ENCODE measurements at places on chromosomes 6 and 20. TPM values are rescaled to one million over a fixed set of nuclear protein-coding genes. Genes with fewer than 3 reads are reported as not detected.

GRCh38 chr6:11043378-11043960 lies 636 bp downstream of the ELOVL2 start:
- H3K27me3 ChIP-seq = peaks cover 14% of the 10 kb centered on the region
- H3K4me1 ChIP-seq = no peaks in the 10 kb centered on the region
- no peaks in the 10 kb centered on the region for H3K36me3 ChIP-seq
- H3K4me3 ChIP-seq = peak overlapping the region; percentile 88
- peak; percentile 39 for DNase-seq

DNA sequence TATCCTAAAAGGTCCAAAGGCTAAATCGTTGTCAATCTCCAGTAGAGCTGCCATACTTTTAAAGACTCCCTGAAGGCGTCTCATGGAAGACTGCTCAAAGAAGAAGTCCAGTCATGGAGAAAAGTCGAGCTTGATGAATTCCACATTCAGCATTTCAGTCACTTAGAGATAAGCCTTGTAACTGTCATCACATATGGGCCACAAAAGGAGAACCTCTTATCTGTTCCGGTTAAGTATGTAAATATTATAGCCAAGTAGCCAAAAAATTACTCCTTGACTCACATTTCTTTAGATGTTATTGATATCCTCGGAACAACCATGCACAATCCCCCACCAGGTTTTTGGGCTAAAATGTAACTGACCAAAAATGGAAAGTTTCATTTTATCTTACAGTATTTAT lies 9.8 kb upstream of the CNKSR3 start:
- H3K27ac ChIP-seq = no peak overlapping the region
- no peak for DNase-seq
- H3K4me3 ChIP-seq = no peak overlapping the region
- no peaks in the 10 kb centered on the region for H3K4me1 ChIP-seq
- no peaks in the 10 kb centered on the region for H3K27me3 ChIP-seq

DNA sequence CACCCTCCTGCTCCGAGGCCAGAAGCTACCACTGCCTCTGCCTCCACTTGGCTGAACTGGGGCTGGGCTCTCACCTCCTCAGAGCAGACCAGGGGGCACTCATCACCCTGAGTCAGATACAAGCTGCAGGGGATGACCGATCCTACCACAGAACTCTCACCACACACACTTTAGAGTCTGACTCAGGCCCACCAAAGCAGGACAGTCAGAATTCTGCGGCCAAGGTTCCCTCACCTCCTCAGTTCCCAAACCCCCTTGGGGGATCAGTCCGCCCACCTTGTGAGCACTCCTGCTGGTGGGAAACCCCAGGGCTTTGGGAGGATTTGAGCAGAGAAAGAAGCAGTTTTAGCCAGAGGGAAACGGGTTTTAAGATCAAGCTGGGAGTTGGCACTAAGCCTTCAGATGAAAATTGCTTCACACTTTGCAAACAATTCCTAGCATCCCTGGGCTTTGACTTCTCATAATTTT lies 587.8 kb upstream of the JAG1 start:
- no peak for DNase-seq
- H3K27me3 ChIP-seq = no peaks in the 10 kb centered on the region
- H3K27ac ChIP-seq = no peak overlapping the region
- no peak overlapping the region for H3K4me3 ChIP-seq
- peaks cover 2% of the 10 kb centered on the region for H3K4me1 ChIP-seq

Gene FITM2
- total RNA-seq = 1.7 TPM

DNA sequence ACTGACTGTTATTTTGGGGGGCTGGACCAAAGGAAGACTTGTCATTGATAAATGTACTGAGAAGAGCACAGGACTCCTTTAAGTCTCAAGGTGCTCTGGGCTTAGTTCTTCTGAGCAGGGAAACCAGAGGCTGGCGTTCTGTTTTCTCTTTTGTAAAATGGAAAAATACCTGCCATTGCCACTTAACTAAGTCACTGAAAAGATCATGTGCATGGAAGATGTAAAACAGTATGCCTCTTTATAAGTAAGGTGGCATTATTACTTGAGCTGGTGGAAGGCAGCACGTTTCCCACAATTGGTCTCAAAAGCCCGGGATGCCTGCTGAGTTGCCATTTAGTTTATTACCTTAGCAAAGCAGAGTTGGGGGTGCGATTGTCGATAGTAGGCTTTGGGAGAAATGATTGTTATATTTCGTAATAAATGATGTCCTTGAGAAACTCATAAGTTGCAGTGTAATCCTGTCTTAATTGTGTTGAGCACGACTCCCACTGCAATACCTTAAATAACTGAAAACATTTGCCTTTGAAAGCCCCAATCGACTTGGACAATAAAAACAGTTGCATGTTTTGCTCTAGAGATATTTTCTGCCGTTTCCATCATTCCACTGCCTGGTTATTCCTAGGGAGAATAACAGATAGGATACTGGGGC lies 3.6 kb downstream of the JARID2 start:
- no peaks in the 10 kb centered on the region for H3K27me3 ChIP-seq
- H3K36me3 ChIP-seq = peaks cover 31% of the 10 kb centered on the region
- no peak overlapping the region for H3K27ac ChIP-seq
- DNase-seq = no peak
- H3K4me3 ChIP-seq = peak overlapping the region; percentile 82

GRCh38 chr6:138145402-138145801 lies 16.3 kb upstream of the ARFGEF3 start:
- no peaks in the 10 kb centered on the region for H3K4me1 ChIP-seq
- no peak overlapping the region for H3K4me3 ChIP-seq
- DNase-seq = no peak
- H3K27ac ChIP-seq = no peak overlapping the region
- no peaks in the 10 kb centered on the region for H3K36me3 ChIP-seq
- no peaks in the 10 kb centered on the region for H3K27me3 ChIP-seq

Gene PAQR8
- total RNA-seq = 3.4 TPM

DNA sequence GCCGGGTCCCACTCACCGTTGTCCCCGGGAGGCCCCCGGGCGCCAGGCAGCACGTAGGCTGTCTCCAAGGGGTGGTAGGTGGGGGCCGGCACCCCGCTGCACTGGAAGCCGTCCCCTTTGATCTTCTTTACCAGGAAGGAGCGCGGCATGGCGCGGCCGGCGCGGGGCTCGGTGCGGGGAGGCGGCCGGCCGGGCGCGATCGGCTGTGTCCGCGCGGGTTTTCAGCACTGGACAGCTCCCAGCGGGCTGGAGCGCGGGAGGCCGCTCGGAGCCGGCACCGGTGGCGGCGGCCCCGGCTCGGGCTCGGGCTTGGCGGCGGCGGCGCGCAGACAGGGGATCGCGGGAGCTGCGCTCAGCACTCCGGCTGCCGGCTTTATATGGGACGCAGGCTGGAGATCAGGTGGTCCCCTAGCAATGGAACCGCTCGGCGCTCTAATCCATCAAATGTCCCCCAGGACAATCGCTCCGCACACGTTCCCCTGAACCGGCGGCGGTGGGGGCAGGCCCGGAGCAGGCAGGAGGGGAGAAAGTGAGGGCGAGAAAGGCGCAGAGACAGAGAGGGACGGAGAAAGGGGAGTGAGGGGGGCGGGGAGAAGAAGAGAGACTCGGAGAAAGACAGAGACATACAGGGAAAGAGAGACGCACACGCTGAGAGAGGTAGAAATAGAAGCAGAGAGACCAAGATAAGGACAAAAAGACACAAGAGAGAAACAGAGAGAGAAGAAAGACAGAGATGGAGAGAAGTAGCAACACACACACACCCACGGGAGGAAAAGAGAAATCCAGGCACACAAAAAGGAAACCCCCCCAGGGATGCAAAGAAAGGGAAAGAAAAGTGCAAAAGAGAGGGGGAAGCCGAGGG lies at the start of gene SCRT2:
Gene SCRT2 (minus strand): TSS at position 350 of the 862 bp plus-strand sequence. CDS start 201 bp downstream, at position 149.
- peaks cover 5% of the 10 kb centered on the region for H3K27me3 ChIP-seq
- no peak within 1 kb of the TSS for H3K27ac ChIP-seq
- peak; percentile 81 for DNase-seq
- no peaks in the 10 kb centered on the region for H3K36me3 ChIP-seq

DNA sequence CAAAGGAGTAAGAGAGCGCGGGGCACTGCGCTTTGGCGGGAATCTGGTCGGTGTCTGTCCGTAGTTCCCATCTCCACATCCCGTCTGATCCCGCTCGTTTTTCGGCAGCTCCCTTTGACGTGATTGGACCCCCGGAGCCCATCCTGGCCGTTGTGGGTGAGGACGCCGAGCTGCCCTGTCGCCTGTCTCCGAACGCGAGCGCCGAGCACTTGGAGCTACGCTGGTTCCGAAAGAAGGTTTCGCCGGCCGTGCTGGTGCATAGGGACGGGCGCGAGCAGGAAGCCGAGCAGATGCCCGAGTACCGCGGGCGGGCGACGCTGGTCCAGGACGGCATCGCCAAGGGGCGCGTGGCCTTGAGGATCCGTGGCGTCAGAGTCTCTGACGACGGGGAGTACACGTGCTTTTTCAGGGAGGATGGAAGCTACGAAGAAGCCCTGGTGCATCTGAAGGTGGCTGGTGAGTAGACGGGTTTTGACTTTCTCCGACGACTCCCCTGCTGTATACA lies 1.4 kb downstream of the BTN1A1 start:
- peak overlapping the region; percentile 64 for H3K4me3 ChIP-seq
- H3K27me3 ChIP-seq = peaks cover 20% of the 10 kb centered on the region
- peak; percentile 54 for DNase-seq
- H3K36me3 ChIP-seq = no peaks in the 10 kb centered on the region

Gene CDH4
- 3.2 TPM for total RNA-seq

Gene BPIFA1
- total RNA-seq = not detected

Gene TEAD3
- 27.0 TPM for total RNA-seq

- peak overlapping the region; percentile 89 for H3K4me3 ChIP-seq
- H3K36me3 ChIP-seq = no peaks in the 10 kb centered on the region
- H3K27me3 ChIP-seq = no peaks in the 10 kb centered on the region
- no peak overlapping the region for H3K27ac ChIP-seq
- H3K4me1 ChIP-seq = no peaks in the 10 kb centered on the region
Measured at GRCh38 chr6:26318459-26319404, 46.3 kb upstream of the BTN3A2 start.

DNA sequence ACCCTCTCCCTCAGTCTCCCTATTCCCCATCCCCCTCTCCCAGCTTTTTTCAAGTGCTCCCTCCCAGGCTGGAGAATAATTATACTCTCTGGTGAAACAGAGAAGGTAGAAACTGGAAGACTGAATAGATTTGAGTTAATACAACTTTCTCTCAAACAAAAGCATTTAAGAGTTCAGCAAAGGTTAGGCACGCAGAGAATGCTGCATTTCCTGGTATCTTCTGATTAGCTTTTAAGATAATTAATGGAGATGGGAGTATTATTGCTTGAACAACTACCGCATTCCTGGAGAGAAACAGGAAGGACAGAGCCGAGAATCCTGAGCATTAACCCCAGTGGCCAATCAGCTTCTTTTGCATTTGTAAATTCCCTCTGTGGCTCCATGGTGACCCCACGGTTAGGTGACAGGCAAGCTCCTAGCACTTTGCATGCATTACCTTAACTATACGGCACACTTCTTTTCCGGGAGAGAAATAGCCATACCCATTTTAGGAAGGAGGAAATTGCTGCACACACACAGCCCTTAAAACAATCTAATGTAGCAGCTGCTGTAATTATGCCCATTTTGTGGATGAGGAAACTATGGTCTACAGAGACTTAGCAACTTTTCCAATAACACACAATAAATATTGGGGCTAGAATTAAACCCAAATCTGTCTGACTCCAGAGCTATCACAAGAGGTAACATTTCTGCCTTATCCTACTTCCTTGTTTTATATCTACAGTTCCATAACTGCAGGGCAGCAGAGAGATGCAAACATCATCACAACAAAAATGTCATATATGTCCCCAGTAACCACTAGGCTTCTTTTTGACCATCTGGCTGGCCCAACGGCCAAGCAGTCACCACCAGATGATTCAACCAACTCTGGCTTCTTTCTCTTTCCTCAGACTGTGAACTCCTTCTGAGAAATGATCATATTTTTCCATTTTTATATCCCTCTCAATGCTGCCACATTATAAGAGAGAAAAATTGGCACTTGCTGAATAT lies 169.9 kb downstream of the CD24 start:
- no peaks in the 10 kb centered on the region for H3K27me3 ChIP-seq
- no peak overlapping the region for H3K4me3 ChIP-seq
- peaks cover 25% of the 10 kb centered on the region for H3K4me1 ChIP-seq
- DNase-seq = peak; percentile 72
- H3K27ac ChIP-seq = peak overlapping the region; percentile 95
- peaks cover 13% of the 10 kb centered on the region for H3K36me3 ChIP-seq

DNA sequence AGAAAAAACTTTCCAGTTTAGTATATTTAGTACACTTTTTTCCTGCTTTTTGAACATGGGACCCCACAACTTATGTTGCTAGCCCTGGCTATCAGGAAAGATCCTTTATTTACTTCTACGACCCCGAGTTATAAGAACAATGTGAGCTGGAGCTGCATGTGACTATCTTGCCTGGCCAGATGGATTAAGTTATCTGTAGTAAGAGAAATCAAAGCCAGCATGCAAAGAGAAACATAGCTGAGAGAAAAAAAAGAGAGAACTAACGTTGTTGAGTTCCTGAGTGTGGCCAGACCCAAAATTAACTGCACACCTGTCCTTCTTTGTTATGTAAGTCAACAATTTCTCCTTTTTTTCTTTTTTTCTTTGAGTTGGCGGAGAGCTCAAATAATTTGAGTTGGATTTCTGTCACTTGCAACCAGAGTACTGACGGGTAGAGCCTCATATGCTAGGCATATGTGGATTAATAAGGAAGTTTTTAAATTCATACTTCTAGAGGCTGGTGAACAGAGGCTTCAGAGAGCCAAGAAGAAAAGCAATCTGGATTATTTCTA lies 219.5 kb downstream of the HACE1 start:
- H3K27me3 ChIP-seq = no peaks in the 10 kb centered on the region
- H3K4me3 ChIP-seq = no peak overlapping the region

DNA sequence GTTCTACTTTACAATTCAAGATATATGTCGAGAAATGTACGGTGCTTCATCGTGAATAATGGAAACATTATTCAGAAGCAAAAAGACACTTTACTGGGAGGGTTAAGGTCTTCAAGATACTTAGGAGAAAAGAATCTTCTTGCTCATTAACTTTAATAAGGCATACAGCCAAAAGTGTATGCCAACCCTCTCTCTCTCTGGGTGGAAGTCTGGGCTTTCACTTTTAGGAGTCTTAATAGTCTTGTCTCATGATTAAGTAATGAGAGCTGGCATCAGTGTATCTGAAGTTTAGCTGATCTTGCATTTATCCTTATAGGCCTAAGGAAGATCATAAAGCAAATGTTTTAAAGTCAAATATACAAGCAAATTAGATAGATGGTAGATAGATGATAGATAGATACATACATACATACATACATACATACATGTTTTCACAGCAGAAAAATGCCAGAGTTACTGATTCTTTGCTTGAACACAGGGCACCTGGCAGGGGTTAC lies 21.5 kb downstream of the OLIG3 start:
- no peaks in the 10 kb centered on the region for H3K36me3 ChIP-seq
- H3K4me1 ChIP-seq = no peaks in the 10 kb centered on the region
- H3K27ac ChIP-seq = no peak overlapping the region
- no peak overlapping the region for H3K4me3 ChIP-seq
- no peak for DNase-seq
- H3K27me3 ChIP-seq = no peaks in the 10 kb centered on the region

Gene CARMIL1
- 24.0 TPM for total RNA-seq
